A673 (cell line): ENCODE measurements at places on chromosomes 5 and 9.

GRCh38 chr5:31161781-31162181, 31.7 kb upstream of the CDH6 start:
- no peak for DNase-seq

DNA sequence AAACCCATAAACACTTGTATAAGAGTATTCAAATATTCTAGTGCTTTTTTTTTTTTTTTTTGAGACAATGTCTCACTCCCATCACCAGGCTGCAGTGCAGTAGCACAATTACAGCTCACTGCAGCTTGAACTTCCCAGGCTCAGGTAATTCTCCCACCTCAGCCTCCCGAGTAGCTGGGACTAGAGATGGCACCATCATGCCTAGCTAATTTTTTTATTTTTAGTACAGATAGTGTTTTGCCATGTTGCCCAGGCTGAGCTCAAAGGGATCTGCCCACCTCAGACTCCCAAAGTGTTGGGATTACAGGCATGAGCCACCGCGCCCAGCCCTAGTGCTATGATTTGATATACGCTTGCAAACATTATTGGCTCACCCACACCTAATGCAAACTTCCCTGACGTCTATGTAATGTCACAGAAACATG, 11.8 kb downstream of the IL6ST start:
- DNase-seq = no peak

- DNase-seq = no peak
Measured at GRCh38 chr5:31751610-31752009, 112.7 kb downstream of the PDZD2 start.

DNA sequence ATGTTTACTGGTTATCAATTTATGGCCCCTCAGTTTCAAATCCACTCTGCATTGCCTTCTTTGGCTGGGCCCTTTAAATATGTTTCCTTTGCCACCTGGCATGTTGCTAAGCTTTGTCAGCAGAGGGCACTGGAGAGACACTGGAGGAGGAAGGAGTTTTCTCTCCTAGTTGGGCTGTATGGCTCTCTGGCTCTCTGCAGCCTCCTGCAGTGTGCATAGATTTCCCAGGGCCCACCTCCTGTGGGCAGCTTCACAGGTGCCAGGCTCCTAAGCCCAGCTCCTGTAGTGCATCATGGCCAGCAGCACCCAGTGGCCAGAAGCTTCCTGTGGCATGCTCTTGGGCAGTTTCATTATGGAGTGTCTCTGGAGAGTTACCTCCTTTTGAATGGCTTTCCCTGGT, 23.3 kb downstream of the CAVIN4 start:
- peak; percentile 80 for DNase-seq

DNA sequence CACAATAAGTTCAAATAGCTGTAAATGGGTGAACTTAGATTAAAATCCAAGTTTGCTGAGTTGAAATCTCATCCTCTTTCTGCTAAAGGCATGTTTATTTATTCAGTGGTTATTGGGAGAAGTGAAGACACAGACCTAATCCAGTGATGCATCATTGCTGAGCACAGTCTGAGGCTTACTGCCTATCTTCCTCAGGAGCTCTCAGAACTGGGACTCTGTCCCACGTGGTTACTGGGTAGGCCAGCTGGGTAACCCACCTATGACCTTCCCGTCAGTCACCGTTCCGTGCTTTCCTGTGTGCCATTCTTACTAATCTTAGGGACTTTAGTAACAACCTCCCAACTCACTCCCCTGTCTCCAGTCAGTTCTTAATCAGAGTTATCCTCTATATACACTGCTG, 226.8 kb upstream of the ATP10B start:
- no peak for DNase-seq

DNA sequence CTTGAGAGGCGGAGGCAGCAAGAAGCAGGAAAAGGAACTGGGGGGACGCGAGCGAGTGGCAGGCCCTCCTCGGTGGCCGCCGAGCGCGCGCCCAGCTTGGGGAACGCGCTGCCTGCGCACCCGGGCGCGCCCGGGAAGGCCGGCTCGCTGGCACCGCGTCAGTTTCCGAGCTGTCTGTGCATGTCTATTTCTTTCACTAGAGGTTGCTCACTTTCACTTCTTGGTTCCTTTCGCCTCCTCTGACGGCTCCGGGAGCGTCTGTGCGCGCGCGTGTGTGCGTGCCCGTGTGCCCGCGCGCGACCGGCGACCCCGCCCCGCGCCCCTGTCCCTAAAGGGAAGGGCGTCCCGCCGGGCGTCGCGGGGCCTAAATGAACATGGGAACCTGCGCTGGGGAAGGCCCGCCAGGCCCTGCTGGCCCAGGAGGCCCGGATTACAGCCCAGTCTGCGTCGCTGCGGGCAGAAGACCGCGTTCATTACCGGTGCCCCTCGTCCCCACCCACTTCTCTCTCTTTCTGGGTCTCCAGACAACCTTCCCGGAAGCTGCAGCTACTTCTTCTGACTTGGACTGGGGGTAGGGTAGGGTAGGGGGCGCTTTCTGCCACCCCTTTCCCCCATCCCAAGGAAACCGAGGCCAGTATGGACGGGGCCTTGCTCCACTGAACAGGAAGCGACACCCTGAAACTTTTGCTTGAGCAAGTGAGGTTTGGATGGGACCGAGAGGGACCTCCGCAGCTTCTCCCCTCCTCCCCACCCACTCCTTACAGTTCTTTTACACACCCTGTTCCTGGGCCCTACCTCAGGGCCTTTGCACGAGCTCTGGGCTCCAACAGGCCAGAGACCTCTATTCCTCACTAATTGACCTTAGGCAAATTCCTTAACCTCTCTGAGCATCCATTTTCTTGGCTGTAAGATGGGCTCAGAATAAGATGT, 205.8 kb upstream of the IER5L start:
- DNase-seq = peak; percentile 75

GRCh38 chr9:1460143-1460769, 410.1 kb downstream of the DMRT2 start:
- DNase-seq = peak; percentile 32

GRCh38 chr9:35603506-35603985, 1.5 kb upstream of the TESK1 start:
- no peak for DNase-seq
